NCI-H1417 (cell line): ENCODE measurements at places on chromosomes 6 and 20.

- peak; percentile 21 for DNase-seq
These were observed 18.5 kb downstream of the FRMD1 start for GRCh38 chr6:168060521-168060931.

- no peak for DNase-seq
These were observed 87.5 kb upstream of the SYNDIG1 start for GRCh38 chr20:24381886-24382285.

GRCh38 chr6:157193443-157193996 lies 129.8 kb downstream of the TMEM242 start:
- DNase-seq: no peak

- DNase-seq: no peak
These were observed 4.4 kb downstream of the MAN1A1 start for GRCh38 chr6:119345114-119345513.

- peak; percentile 96 for DNase-seq
These were observed 289.8 kb upstream of the PREP start for GRCh38 chr6:105692613-105693215.

DNA sequence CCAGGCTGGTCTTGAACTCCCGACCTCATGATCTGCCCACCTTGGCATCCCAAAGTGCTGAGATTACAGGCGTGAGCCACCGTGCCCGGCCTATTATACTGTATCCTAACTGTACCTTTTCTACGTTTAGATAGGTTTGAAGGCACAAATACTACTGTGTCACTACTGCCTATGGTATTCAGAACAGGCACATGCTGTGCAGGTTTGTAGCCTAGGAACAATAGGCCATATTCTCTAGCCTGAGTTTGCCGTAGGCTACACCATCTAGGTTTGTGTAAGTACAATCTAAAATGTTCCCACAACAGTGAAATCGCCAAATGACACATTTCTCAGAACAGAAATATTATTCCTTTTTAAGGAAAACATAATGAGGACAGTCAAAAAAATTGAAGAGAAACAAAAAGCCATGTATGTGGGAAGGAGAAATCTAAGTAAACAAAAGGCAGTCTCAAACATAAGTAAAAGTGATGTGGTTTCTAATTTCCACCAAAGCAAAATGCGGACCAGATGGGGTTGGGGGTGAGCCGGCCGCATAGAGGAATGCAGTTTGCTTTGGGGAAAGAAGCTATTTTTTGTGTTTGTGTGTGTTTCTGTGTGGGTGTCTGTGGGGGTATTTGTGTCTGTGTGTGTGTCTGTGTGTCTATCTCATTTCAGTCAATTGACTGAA lies 192.6 kb upstream of the SALL4 start:
- DNase-seq: no peak
